ENCODE measurements at places on chromosomes 5 and 9.
A peak's percentile ranks its signal among the peaks of the same experiment; 100 is the strongest.

DNA sequence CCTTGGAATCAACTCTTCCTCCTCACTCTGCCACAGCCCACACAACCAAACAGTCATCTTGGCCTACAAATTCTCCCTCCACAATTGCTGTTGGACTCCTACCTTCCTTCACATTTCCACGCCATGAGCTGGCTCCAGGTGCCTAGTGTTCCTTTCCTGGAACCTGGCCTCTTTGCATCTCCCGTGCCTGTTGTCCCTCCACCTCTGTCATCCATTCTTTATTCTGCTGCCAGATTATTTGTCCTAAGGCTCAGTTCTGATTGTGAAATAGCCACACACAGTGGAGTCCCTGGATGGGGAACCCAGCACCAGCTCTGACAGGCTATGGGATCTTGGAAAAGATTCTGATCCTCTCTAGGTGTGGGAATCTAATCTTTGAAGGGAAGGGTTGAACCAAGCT, 109.1 kb upstream of the ANKH start:
- no peak for DNase-seq

DNA sequence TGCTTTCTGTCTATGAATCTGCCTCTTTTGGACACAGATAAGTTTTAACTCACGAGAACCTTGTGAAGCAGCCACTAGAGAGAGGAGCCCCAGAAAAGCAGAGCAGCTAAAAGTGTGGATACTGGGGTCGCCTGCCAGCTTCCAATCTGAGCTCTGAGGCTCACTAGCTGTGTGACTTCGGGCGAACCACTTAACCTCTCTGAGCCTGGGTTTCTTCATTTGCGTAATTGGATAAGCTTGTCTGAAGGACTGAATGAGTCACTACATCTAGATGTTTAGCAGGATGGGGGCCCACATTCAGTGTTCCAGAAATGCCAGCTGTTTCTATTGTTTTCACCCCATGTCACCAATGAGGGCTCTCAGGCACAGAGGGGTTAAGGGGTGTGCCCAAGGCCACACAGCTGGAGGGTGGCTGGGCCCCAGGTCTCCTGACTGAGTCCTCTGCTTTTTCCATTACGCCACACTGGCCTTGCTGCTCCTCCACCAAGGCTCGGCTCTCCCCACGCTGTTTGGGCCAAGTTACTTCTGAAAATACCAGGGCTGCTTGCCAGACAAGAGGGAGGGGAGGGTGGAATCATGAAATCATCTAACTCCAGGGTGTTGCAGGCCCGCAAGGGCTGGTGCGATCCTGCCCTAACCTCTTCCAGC, 36.2 kb downstream of the SH3PXD2B start:
- DNase-seq = peak; percentile 84

DNA sequence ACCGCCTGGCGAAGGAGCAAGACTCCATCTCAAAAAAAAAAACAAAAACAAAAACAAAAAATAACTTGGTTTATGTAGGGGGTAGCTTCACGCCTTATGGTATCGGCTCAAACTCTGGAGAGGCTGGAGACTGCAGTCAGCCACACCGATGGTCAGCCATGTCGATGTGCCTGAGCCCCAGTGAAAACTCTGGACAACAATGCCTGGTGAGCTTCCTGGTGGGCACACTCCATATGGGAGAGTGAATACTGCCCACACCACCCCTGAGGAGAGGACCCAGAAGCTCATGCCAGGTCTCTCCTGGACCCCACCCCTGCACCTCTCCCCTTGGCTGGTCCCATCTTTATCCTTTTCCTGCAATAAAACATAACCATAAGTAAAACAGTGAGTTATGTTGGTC, 19.6 kb downstream of the IPPK start:
- DNase-seq = no peak

- no peak for DNase-seq
Observed at GRCh38 chr9:126119731-126120130, 206.9 kb upstream of the MVB12B start.

- DNase-seq = no peak
Observed at GRCh38 chr5:136032564-136032963, 3.8 kb downstream of the TGFBI start.

- DNase-seq = no peak
Observed at GRCh38 chr5:541539-542318, 17.5 kb upstream of the SLC9A3 start.

- no peak for DNase-seq
Observed at GRCh38 chr5:36366883-36367282, 65.2 kb upstream of the RANBP3L start.

DNA sequence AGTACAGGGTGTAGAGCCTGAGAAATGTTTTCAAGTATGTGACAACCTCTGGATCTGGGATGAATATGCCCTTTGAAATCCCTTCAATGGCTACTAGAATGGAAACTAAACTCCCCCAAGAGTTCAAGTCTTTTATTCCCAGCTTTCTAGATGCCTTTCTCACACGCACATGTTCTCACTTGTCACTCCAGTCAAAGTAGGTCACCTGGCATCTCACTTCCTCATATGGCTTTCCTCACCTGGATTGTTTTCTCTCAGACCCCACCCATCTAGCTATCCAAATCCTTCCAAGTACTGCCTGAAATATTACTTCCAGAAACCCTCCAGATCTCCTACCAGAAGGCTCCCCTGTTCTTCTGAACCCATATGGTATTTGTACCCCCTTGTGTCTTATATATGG, 615.4 kb upstream of the KLF4 start:
- no peak for DNase-seq

Data from GOT3 (cell line).